ENCODE measurements at places on chromosomes 13 and 19. TPM values are rescaled to one million over a fixed set of nuclear protein-coding genes. Genes with fewer than 3 reads are reported as not detected.

The SLC10A2 gene
- total RNA-seq, result not detected

The FAM216B gene
- not detected for total RNA-seq

The ZDHHC20 gene
- 87.8 TPM for total RNA-seq

The MLLT1 gene
- total RNA-seq, result 7.5 TPM

The LILRB2 gene
- 0.72 TPM for total RNA-seq

The CATSPERD gene
- not detected for total RNA-seq

The C19orf33 gene
- 16.6 TPM for total RNA-seq

The EEF1AKMT1 gene
- 10.2 TPM for total RNA-seq

The PDE4A gene
- 4.7 TPM for total RNA-seq

The CYP2A7 gene
- not detected for total RNA-seq

The SLC25A41 gene
- 0.41 TPM for total RNA-seq

The MEF2B gene
- total RNA-seq, result not detected

The VSTM2B gene
- not detected for total RNA-seq

The CAPS gene
- total RNA-seq, result 7.6 TPM

The C1QTNF9B gene
- not detected for total RNA-seq

The ZNF560 gene
- not detected for total RNA-seq

The PABPC3 gene
- total RNA-seq, result 0.21 TPM

The KLF2 gene
- total RNA-seq, result 14.2 TPM

The BEST2 gene
- total RNA-seq, result not detected

The ZNF99 gene
- total RNA-seq, result 0.51 TPM

The FAM124A gene
- total RNA-seq, result 2.1 TPM

The ZNF536 gene
- 8.3 TPM for total RNA-seq

The CRYL1 gene
- 17.6 TPM for total RNA-seq

The DHDH gene
- not detected for total RNA-seq

The LIM2 gene
- total RNA-seq, result not detected

The PSG4 gene
- not detected for total RNA-seq

The CYP2A6 gene
- total RNA-seq, result not detected

The SIN3B gene
- total RNA-seq, result 39.0 TPM

The TNFAIP8L1 gene
- total RNA-seq, result 12.0 TPM

The ZNF780A gene
- 32.2 TPM for total RNA-seq

The OLFM4 gene
- 1.9 TPM for total RNA-seq

The RNF17 gene
- total RNA-seq, result not detected

The ZNF100 gene
- 10.5 TPM for total RNA-seq

The CLDND2 gene
- total RNA-seq, result not detected

The ARRDC5 gene
- not detected for total RNA-seq

The FOXA3 gene
- 0.21 TPM for total RNA-seq

The MRI1 gene
- 46.8 TPM for total RNA-seq

The ZNF442 gene
- 7.0 TPM for total RNA-seq

The RASAL3 gene
- 0.51 TPM for total RNA-seq

The KISS1R gene
- total RNA-seq, result not detected

The TNFSF13B gene
- 1.8 TPM for total RNA-seq

The CEACAM21 gene
- 2.6 TPM for total RNA-seq

The PCDH20 gene
- total RNA-seq, result 2.9 TPM

The LILRA2 gene
- total RNA-seq, result not detected

The PALM3 gene
- 0.21 TPM for total RNA-seq

The ATP7B gene
- 5.5 TPM for total RNA-seq

The SSBP4 gene
- total RNA-seq, result 50.1 TPM

The RGS9BP gene
- total RNA-seq, result 7.1 TPM

The C19orf18 gene
- total RNA-seq, result 0.82 TPM

The S1PR5 gene
- total RNA-seq, result 2.7 TPM

The CRX gene
- total RNA-seq, result not detected

The OR7C1 gene
- total RNA-seq, result 0.31 TPM

Data from tongue (tissue), 3 donors.